ENCODE measurements at places on chromosomes 4 and X. TPM values are rescaled to one million over a fixed set of nuclear protein-coding genes. Genes with fewer than 3 reads are reported as not detected.

FMR1NB gene
- 0.32 TPM for polyA plus RNA-seq

DNA sequence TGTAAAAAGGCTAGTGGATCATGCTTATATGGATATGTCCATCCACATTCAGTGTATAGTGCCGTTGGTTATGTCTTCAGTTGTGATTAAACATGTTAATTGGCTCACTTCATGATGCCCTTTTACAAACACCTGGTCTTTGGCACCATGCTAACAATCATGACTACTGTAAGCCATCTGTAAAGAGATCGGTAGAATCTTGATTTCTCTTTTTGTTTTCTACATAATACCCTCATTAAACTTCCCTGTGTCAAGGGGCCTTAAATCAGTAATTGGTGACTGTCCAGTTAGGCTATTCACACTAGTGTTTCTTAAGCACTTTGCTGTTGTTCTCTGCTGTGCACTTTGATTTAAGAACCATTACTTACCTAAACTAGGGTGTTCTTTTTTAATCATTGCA lies 475.2 kb downstream of the RPA4 start:
- DNase-seq = no peak

DNA sequence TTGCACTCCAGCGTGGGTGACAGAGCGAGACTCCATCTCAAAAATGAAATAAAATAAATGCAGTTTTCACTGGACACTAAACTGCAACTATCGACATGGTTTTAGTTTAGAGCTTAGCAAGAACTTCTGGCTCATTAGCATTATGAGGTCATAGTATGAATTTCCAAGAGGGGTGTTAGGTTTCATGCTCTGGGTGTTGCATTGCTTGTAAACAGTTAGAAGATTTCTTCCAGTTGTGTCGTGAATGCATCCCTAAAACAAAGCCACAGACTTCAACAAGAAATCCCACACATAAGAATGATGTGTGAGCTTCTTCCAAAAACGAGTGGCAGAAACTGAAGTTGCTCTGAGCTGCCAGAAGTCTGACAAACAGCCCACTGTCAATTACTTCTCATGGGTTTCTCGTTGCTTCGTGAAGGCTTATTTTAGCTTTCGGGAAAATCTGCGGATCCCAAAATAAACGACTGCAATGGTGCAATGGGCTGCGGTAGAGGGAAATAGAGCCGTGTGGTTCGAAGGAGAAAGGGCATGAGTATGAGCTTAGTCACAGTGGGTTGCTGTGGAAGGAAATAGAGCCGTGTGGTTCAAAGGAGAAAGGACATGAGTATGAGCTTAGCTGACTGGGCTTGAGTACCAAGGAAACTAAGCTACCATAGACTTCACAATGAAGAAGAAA lies 354.9 kb downstream of the DHRSX start:
- no peak for DNase-seq

NEXMIF gene
- polyA plus RNA-seq = 0.15 TPM

GRCh38 chr4:182741054-182741453 lies 176.1 kb downstream of the DCTD start:
- no peak for DNase-seq

DKK2 gene
- 1.8 TPM for polyA plus RNA-seq

- no peak for DNase-seq
These were observed 92.4 kb upstream of the AP1S2 start for GRCh38 chrX:15946783-15947580.

DNA sequence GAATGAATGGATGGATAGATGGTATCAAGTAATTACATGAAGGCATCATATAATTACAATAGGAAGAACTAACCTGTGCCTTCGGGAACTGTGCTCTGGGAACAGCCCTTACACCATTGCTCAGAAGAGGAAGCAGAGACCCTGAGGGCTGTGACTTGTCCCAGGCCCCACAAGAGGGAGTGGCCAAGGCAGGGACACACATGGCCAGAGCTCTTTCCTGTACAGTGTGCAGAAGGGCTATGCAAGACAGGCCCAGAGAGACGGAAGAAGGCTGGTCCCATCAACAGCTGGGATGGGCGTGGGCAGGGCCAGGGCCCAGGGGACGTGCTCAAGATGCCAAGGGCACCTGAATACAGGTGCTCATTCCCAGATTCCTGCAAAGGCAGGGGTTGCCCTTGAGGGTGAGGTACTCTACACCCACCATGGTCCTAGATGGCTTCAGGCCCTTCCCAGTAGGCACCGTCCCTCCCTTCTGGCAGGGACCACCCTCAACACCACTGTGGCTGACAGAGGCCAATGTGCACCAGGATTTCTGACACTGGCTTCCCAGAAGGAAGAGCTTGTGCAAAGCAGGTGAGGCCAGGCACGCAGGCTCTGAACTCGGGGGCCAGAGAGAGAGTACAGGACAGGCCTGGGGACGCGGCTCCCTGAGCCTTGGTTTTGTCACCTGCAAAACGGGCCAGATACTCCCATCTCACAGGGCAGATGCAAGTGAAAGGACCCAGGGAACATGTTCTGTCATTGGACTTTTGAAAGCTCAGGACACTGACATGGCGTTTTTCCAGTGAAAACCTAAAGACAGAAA lies 1.7 kb downstream of the EVC2 start:
- no peak for DNase-seq

TMPRSS11A gene
- 0.15 TPM for polyA plus RNA-seq

GRCh38 chr4:88442689-88443191 lies 14.2 kb upstream of the HERC5 start:
- DNase-seq = no peak

GRCh38 chr4:94570558-94570957 lies 118.8 kb downstream of the PDLIM5 start:
- no peak for DNase-seq

GRIA3 gene
- polyA plus RNA-seq = 1.5 TPM

HHIP gene
- 39.8 TPM for polyA plus RNA-seq

GRCh38 chr4:40185830-40186664 lies 10.8 kb upstream of the RHOH start:
- no peak for DNase-seq

KCND1 gene
- 5.7 TPM for polyA plus RNA-seq

ASMT gene
- 0.61 TPM for polyA plus RNA-seq

GRCh38 chrX:148940411-148940996 lies 440.1 kb downstream of the AFF2 start:
- no peak for DNase-seq

PABPC5 gene
- polyA plus RNA-seq = 8.2 TPM

DNA sequence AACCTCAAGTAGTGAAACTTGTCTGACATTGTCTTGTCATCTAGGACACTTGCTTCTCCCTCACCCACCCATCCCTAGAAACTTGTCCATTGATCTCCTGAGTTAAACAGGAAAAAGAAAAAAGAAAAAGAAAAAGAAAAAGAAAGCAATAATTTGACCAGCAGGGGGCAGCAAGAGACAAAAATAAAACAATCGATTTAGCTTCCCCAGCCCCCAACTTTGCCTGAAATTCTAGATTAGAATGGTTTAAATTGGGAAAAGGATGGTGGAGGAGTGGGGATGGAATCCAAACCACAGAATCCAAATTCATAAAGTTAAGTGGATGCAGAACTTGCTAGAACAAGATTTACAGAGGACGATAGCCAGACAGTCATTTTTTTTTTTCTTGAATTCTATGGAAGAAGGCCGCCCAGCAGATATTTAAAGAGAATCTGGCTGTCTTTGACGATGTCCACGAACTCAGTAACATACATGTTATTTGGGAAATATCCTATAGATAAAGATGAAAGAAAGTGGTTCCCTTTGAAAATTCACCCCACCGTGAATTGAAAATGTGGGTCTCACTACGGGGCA lies 282.9 kb downstream of the USP46 start:
- no peak for DNase-seq

FRMPD4 gene
- polyA plus RNA-seq = 0.45 TPM

DNA sequence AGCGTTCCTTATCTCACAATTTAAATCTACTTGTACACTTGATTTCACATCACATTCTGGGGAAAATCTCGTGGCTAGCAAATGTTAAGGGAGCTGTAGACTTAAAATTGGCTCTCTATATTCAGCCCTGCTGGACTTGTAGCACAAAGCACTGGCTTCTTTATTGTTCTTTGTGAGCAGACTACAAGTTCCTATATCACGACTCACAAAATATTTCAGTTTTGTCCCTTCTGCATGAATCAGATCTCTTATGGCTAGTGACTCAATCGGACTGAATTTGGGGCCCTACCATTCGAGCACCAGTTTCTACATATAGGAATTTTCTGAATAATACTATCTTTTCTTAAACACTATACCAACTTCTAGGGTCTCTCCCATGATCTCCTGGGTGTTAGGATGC lies 390.1 kb downstream of the ADAM29 start:
- DNase-seq = no peak

DNA sequence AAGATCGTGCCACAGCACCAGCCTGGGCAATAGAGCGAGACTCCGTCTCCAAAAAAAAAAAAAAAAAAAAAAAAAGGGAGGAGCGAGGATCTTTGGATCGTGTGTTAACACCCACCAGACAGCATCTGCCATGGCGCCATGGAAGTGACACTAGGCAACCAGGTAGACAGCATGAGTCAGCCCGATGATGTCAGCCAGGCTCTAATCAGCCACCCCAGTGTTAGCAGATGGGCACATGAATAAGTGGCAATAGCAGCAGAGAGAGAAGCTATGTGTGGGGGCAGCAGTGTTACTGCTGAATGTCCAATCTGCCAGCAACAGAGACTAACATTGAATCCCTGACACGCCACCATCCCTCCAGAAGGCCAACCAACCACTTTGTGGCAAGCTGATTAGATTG lies 6.6 kb downstream of the SYN1 start:
- DNase-seq = no peak

GRCh38 chrX:47093248-47093647 lies 15.0 kb downstream of the RGN start:
- peak; percentile 42 for DNase-seq

GRCh38 chr4:86928400-86929255 lies 6.2 kb upstream of the AFF1 start:
- DNase-seq = no peak

USP46 gene
- 25.6 TPM for polyA plus RNA-seq

PPP2R2C gene
- 0.44 TPM for polyA plus RNA-seq

GRCh38 chr4:150078041-150078578 lies at the start of gene DCLK2:
Gene DCLK2 (plus strand): TSS chr4:150078445. CDS start chr4:150079028, 583 bp downstream.
- peak; percentile 76 for DNase-seq

NPY2R gene
- 0.14 TPM for polyA plus RNA-seq

DNA sequence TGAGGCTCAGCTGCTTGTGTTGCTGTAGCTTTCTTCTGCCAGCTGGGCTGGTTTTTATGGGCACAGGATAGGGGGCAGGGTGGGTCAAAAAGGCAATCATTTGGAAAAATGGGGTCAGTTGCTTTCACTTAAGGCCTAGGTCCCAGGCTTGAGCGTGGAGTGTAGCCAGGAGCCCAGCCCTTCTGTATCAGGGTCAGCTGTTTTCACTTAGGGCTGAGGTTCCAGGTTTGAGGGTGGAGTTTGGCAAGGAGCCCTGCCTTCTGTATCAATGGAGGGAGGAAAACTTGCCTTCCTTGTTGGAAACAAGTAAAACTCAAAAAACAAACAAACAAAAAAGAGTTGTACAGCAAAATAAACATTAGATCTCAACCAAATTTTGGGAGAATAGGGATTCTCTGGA lies 37.0 kb upstream of the UGT8 start:
- no peak for DNase-seq

GRCh38 chrX:154998204-154998880 lies 24.2 kb downstream of the F8 start:
- DNase-seq = no peak

NEK1 gene
- 24.9 TPM for polyA plus RNA-seq

IL2RG gene
- 2.1 TPM for polyA plus RNA-seq

MAB21L2 gene
- not detected for polyA plus RNA-seq

DNA sequence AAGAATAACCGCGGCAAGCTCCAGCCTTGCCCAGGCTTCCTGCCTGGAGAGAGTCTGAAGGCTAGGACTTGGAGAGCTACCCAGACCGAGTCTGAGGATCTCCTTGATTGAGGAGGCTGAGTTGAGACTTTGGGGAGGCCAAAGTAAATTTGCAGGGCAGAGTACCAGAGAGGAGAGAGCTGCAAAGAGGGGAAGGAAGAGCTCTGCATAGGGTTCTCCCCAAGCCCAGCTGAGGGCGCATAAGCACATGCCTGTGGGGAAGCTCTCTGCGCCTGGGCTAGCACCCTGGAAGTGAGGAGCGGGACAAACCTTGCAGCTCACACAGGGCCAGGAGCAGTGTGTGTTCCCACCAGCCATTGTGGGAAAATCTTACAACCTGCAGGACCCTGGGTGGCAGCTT lies 56.1 kb downstream of the FAM193A start:
- no peak for DNase-seq

DNA sequence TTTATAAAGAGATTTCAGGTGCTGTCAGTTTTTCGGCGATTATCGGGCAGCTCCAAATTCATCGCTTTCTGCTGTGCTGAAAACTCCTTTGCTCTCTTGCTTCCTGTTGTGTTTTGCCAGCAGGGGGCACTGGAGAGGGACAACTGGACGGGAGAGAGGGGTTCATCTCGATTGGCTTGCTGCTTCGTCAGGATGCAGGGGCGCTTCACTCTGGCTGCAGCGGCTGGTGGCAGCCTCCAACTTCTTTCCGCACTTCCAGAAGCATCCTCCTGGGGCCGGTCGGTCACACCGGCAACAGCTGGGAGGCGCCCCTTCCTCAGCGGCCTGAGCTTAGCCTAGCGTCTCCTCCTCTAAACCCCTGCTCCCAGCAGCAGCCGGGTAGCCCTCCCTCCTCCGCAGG lies 29.5 kb downstream of the MSL3 start:
- peak; percentile 55 for DNase-seq

GRCh38 chr4:125956276-125956675 lies 641.5 kb downstream of the FAT4 start:
- no peak for DNase-seq

DNA sequence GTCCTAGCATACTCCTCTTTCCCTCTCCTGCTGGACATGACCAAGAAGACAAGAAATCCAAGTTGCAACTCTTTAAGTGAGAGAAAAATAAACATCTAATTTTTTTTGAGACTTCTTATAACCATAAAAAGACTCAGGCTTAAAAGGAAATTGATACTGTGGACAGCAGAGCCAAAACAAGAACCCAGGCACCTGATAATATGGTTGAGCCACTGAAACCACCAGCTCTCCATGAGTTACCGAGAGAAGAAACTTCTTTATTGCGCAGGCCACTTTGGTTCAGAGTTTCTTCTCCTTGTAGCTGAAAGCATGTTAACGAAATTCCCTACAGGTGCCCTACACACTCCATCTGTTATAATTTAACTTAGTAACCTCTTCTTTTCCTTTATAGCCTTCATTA lies 11.3 kb upstream of the SPCS3 start:
- DNase-seq = no peak

GRCh38 chr4:146930673-146931072 lies 15.0 kb downstream of the TTC29 start:
- DNase-seq = no peak

All from left lung (tissue), 14 donors.